Activated T-cell treated with anti-CD3 and anti-CD28 coated beads for 48 hours (primary cell): ENCODE measurements at places on chromosomes 13 and 19.
A peak's percentile ranks its signal among the peaks of the same experiment; 100 is the strongest.

GRCh38 chr19:38425810-38426466 lies at the start of gene RASGRP4:
TSS of gene RASGRP4 (minus strand) at chr19:38426219. CDS start at chr19:38426091, 128 bp downstream.
- DNase-seq: peak; percentile 53

DNA sequence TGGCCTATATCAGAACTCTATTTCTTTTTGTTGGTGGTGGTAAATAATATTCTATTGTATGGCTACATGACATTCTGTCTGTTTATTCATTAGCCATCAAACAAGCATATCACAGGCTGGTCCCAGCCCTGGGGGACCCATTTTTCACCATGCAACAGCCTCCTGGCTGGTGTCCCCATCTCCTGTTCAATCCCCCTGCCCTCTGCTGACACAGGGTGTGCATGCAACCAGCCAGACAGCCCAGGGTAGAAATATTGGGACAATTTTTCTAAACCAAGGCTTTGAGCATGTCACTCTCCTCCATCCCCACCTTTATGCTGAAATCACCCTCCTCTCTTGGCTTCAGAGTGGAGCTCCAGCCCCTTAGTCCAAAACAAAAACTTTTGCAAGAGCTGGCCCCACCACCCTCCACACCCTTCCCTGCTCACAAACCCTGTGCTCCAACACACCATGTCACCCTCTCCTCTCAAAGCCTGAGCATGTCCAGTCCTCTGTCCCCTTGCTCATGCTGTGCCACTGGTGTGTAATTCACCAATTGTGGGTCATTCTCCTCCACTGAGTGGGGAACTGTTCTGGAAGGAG lies 153.0 kb upstream of the UQCRFS1 start:
- no peak for DNase-seq

GRCh38 chr19:8423817-8424223 lies 10.7 kb downstream of the MARCHF2 start:
- no peak for DNase-seq

DNA sequence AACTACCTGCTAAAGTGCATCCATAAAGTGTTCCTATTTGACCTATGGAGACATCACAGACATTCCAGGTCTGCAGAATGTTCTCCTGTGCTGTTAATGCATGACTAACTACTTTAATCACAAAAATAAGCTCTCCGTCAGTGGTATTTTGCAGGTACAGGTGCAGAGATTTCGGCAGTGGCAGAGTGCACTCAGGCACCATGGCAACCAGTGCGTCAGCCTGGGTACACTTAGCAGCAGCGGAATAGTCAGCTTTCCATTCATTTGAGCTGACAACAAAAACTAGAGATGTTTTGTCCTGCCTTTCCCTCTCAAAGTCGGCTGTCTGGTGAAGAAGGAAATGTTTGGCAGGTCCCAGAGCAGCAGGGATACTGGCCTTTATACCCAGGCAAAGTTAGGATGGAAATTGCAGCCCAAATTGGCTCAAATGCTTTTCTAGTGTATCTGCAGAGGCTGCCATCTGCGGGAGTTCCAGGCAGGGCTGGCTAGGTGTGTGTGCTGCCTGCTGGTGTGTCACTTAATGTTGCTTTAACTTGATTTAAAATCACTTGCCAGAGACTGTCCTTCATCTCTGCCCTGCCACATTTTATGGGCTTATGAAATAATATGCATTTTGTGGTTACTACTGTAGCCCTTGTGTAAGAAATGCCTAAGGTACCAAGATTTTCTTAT lies 195.8 kb downstream of the RAP2A start:
- no peak for DNase-seq

- DNase-seq: peak; percentile 38
Measured at GRCh38 chr19:38792250-38793111, 3.5 kb downstream of the LGALS7B start.

GRCh38 chr13:112951674-112952371 lies 17.2 kb upstream of the MCF2L start:
- DNase-seq: no peak

GRCh38 chr13:51067706-51068105 lies 43.4 kb downstream of the C13orf42 start:
- no peak for DNase-seq

DNA sequence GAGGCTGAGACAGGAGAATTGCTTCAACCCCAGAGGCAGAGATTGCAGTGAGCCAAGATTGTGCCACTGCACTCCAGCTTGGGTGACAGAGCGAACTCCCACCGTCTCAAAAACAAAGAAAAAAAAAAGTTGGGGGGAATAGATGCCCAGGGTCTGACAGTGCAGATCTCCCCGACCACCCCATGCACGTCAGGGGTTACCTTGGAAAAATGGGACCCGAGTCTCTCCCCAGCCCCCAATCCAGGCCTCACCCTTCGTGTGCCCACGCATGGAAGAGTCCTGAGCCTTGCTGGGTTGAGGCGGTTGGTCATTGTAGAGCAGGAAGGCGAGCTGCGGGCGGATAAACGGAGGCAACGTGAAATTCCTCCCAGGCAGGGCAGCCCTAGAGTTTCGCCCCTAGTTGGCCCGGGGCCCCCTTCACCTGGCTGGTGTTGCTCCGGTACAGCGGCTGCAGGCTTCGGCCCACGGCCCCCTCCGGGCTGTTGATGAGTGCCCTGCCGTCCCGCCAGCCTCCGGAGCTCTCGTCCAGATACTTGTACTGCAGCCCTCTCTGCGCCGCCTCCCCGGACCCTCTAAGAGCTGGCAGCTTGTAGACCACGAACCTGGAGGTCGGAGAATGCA lies 588 bp downstream of the DNASE2 start:
- DNase-seq: no peak

DNA sequence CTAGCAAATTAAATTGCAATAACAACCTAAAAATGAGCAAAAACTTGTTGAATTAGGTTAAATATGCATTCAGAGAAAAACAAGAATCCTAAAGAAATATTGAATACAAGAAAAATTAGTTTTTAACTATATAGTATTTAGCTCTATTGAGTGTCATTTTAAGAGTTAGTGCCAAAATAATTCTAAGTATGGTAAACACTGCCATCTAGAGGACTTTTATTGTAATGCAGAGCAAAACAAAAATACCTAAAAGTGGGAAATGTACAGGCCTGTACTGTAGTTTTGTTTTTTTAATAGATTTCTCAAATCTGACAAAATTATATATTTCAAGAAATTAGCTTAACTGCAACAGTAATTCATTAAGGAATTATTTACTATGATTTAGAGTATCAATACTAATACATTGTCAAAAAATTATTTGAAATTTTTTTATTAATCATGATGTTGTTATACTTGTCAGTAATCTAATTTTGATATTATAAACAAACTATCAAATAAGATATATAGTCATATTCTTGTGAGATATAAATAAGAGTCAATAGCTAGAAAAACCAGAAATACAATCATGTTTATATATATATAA lies 8.2 kb upstream of the PCDH9 start:
- no peak for DNase-seq

DNA sequence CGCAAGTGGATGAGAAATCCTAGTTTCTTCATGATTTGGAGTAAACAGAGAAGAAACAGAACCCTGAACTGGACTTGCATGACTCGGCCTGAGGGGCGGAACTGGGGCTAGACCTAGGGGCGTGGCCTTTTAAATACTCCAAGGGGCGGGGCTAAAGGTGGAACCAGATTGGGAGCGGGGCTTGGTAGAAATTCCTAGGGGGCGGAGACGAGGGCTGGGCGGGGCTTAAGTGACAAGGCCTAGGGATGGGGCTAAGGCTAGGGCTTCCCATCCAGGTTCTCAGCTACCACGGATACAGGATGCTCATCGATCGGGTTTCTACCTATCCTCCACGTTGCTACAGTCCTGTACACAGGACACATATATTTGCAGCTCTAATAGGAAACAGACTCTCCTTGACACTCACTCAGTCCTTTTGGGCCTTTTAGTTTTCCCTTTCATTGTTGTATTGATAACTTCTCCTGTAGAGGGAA lies 372 bp upstream of the ZNF699 start:
- DNase-seq: peak; percentile 76

- DNase-seq: no peak
Measured at GRCh38 chr13:99074693-99075092, 96.8 kb upstream of the DOCK9 start.

DNA sequence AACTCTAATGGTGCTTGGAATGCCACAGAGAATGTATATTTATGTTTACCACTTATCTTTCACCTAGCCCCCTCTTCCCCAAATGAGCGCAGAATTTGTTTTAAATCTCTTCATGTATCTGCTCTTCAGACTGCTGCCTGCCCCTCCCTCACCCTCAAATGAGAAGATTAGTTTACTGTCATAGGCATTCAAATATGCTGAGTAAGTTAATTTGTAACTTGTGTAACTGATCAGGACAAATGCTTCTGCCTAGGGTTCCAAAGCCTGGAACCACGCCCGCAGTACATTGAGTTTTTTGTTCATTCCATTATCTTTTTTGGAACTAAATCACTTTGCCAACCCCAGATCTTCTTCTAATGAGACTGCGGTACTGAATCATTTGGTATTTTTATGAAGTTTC lies 74.5 kb downstream of the ATP8A2 start:
- DNase-seq: no peak

GRCh38 chr13:105579821-105580710 lies 955.4 kb downstream of the EFNB2 start:
- no peak for DNase-seq

- DNase-seq: no peak
Measured at GRCh38 chr19:51627491-51628138, 2.6 kb downstream of the SIGLEC5 start.

DNA sequence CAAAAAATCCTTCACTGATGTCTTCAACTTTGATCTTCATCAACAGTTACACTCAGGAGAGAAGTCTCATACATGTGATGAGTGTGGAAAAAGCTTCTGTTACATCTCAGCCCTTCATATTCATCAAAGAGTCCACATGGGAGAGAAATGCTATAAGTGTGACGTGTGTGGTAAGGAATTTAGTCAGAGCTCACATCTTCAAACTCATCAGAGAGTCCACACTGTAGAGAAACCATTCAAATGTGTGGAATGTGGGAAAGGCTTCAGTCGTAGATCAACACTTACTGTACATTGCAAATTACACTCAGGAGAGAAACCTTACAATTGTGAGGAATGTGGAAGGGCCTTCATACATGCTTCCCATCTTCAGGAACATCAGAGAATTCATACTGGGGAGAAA lies 8.4 kb upstream of the ZNF226 start:
- DNase-seq: no peak

DNA sequence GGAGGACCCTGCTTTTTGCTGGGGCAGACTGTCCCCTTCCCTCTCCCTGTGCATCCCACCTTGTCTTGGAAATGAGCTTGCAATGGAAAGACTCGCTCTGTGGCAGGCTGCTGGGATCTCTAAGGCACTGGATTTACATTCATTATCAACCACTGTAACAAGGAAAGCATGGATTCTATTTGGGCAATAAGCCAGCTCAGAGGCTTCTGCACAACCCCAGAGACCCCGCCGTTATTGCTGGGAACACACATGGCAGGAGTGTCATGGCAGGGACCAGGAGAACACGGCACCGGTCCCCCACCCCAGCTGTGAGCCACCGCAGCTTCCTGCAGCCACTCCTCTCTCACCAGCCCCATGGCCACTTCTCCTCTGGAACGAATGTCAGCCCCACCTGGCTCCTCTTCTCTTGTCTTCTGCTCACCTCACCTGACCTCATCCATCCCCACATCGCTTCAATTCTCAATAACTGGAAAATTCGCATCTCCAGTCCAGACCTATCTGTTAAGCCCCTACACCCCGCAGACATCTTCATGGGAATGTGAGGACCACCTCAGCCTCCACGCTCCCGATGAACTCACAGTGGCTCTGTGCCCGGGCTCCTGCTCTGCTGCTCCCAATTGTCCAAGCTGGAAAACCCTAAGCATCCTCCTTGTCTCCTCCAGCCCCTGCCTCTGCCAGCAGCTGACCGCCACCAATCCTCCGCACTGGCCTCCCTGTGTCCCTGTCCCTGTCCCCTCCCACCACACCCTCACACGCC lies 181.5 kb downstream of the USP12 start:
- no peak for DNase-seq

- DNase-seq: no peak
Measured at GRCh38 chr13:113599391-113599790, 14.8 kb downstream of the TFDP1 start.

DNA sequence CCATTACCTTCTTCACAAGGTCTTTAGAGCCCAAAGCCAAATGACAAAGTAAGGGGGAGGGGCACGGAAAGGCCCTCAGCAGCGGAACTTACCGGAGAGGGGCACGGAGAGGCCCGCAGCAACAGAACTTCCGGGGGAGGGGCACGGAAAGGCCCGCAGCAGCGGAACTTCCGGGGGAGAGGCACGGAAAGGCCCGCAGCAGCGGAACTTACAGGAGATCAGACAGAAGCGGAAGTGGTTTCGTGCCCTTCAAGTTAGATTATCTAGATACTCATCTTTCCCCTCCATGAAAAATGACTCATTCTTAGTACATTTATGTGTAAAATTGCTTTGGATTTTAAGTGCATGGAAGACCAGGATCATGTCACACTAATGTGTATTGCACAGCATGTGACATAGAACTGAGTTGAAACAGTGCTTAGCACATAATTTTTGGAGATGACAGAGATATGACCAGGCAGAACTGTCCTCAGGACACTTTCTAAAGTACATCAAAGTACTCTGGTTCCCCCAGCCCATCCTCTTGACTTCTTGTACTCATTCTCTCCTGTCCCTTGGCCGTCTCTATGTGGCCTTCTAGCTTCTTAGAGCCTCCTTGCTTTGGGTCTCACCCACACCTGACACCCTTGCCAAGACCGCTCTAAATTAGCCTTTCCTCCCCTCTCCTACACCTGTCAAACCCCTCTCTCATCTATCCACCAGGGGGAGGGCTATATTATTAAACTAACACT lies 25.7 kb upstream of the TPTE2 start:
- DNase-seq: peak; percentile 69

DNA sequence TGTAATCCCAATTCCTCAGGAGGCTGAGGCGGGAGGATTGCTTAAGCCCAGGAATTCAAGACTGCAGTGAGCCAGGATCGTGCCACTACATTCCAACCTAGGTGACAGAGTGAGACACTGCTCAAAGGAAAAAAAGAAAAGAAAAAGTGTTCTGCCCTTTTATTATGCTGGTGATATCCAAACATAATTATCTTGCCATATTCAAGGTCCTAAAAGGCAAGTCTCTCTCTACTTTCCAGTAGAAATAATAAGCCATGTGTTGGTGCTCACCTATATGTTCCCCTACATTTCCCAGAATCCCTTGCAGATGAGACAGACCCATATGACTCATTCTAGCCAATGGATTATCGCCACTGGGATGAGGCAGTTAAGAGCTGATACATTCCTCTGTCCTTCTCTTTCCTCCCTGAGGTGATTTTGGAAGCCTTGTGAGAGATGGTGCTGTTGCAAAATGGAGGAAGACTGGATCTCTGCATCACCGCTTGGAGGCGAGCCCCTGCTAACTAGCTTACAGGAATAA lies 58.3 kb upstream of the MRI1 start:
- no peak for DNase-seq
